Urinary bladder (tissue), 4 donors: ENCODE measurements at places on chromosomes 1 and 21.

- DNase-seq, result no peak
Measured at GRCh38 chr1:117592155-117592554, 13.7 kb upstream of the TENT5C start.

DNA sequence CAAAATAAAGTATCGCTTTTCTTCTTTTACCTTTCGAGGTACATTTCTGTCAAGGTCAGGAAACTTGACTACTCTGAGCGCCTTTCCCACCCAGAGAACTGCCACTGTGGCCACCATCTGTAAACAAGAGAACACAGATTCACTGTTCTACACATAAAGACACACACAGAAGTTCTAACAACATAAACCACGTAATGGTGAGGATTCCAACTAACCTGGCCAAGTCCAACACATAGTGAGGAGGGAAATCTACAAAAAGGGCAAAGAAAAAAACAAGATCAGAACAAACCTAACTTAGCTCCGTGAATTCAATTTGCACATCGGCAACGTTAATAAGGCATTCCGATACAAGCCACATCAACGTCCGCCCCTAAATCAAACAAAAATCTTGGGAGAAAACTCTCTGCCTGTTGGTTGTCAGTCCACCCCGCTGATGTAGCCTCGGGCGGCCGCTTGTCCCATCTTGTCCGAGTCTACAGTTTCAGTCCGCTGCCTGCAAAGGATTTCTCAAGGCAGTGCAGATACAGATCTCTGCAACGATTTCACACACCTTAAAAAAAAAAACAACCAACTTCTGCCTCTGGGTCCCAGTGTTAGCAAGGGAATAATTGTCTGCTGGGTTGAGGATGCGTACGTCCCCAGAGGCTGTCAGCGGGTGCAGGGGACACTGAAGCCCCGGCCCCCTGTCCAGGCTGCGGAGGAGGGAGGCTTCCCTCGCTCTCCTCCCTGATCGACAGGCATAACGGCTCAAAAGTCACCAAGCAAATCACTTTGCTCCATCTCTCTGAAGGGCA, 1.0 kb downstream of the SLC35D1 start:
- DNase-seq, result peak; percentile 59

DNA sequence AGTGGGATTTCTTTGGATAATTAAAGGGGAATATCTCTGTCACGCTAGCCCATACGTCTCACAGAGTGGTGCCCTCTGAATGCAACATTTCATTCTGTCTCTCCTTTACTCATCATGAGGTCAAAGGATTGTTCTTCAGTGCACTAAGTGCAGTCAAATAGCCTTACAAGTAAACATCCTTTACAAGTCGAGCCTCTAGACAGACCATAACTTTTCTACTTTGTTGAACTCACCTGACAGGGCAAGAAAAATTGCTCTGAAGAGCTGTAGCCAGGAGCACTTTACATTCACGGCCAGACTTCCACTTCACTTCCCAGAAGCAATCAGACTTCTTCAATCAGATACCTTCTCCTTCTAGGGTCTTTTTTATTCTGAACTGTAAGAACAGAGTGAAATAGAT, 768.0 kb upstream of the TMPRSS15 start:
- no peak for DNase-seq

DNA sequence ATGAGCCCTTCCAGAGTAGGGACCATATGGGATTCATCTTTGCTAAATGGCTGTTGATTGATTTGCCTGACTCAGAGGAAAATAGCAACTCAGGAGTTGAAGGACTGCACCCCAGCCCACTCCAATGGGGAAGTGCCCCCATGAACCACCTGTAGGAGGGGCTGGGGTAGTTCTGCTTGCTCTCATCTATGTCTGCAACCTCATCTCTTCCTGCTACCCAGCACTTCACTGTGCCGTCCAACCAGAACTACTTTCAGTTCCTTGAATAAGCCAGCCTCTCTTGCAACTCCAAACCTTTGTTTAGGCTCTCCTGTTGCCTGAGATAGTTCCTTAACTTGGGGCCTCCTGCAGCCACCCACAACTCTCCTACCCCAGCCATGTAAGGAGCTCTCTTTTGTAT, 26.6 kb downstream of the BEND5 start:
- DNase-seq, result no peak

DNA sequence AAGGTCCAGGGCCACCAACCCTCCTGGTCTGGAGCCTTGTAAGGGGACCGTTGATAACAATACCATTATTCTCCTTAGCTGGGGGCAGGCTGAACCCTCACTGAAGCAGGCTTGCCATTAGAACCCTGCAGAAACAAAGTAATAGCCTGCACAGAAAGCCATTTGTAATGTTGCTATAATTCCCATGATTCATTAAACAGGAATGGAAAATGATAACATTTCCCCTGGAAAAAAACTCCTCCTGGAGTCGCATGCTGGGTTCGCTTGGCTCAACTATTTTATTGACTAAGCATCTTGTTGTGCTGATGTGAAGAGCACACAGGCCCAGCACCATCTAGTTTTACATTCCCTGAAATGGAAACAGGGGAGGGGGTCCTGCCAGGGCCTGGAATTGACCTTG, 155.6 kb upstream of the CSF3R start:
- no peak for DNase-seq

DNA sequence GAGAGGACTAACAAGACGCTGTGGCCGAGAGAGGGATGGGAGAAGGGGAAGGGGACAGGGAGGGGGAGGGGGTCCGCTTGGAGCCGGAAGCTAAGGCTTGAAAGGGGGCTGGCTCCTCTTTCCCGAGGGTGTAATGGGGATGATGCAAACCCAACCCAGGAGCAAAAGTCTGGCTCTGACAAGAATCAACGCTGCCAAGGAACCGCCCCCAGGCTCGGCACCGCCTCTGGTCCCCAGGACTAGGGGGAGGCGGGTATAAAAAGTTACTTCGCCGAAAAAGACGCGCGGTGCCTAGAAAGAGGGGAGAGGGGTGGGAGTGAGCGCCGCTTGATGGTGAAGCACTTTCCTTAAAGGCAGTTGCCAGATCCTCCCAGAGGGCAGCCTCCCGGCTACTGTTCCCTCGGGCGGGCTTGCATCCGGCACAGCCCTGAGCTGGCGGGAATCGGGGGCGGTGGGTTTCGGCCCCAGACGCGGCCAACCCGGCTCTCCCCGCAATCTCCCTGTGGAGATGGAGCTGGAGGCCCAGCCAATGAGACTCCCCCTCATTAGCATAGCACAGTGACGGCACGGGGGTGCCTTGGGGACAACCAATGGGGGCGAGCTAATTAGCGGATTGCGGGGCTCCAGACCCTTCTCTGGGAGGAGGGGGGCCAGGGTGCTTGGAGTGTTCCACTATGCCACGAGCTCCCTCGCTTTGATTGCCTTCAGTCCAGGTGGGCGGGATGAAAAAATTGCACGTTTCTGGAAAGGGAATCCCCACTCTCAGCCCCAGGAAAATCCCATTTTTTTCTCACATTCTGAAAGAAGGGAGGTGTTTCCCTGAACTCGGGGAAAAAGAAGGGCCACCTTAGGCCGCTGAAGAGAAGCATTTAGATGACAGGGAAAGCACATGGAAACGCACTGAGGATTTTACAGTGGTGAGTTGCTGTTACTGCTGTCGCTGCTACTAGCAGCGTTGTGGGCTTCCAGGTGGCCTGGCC, at the start of gene KCNT2:
KCNT2 (minus strand) TSS at position 51 of the 980 bp plus-strand sequence. CDS start 131 bp downstream, outside the sequence.
- DNase-seq, result peak; percentile 62
